ENCODE measurements at places on chromosomes 6 and 20.

- no peak for DNase-seq
Observed at GRCh38 chr20:4111440-4112411, 96.4 kb upstream of the RNF24 start.

- DNase-seq, result no peak
Observed at GRCh38 chr6:444653-445275, 53.2 kb downstream of the IRF4 start.

- DNase-seq, result no peak
Observed at GRCh38 chr20:63775096-63775978, 35.8 kb downstream of the SLC2A4RG start.

DNA sequence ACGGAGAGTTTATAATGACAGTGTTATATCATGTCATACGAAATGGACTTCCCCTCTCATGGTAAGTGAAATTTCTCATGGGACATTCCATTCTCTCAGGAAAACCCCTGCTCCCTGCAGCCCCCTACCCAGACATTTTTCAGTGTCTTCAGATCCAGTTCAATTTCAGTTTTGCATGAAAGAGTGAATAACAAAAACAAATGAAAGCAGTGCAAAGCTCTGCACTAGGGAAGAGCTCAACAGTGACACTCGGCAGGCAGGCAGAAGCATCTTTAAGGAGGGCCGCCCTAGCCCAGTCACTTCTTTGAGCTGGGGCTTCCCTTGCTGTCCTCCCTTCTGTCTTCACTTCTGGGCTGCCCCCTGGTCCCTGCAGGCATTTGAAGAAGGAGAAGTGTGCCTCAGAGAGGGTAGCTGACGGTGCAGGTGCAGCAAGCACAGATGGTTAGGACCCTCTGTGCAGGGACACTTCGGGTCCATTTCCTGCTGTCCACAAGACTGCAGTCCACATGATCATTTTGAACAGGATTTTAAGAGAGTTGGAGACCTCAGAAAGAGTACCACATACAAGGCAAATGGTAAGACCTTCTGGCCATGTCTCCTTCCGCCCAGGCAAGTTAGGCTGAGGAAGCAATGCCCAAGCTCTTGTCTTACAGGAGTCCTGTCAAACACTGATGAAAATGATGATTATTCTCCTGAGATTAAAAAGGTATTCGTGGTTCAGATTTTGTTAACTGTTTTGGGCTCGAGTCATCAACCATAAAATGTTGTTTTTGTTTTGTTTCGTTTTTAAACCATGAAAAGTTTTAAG, 5.4 kb upstream of the DUSP22 start:
- DNase-seq, result no peak

- no peak for DNase-seq
Observed at GRCh38 chr6:36625158-36625919, 31.2 kb downstream of the SRSF3 start.

GRCh38 chr20:21125072-21125848, 622 bp upstream of the KIZ start:
- DNase-seq, result peak; percentile 46

DNA sequence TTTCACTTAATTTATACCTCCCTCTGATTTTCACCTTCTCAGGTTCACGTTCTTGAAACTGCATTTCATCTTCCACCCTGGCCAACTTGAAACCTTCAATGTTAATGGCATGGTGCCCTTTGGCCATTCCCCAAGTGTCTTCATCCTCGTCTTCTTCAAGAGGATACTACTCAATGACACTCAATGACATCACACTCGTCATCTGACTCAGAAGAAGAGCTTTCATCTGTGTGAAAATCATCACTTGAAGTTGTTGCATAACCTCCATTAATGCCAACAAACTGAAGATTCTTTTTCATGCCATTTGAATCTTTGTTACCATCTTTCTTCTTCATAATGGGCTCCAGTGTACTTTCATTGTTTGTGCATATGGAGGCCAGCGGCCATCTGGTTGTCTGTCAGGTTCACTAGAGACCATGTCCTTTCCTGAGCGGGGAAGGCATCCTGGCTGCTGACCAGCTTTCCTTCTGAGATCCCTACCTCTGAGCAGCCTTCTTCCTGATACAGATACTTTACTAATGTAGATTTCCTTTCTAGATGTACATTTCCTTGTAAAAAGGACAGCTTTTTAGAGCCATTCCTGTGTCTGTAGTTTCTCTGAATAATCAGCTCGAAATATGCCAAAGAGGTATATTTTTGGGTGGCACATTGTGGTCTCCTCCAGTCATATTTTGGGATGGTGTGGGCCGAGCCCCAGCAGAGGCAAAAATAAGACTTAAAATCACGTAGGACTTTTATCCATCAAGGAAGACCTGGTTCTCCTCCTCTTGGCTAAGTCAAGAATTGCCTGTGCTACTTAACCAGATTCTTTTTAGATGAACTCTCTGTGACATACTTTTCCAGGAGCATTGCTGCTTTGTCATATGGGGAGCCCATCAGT, 21.3 kb downstream of the TRMT6 start:
- DNase-seq, result no peak

DNA sequence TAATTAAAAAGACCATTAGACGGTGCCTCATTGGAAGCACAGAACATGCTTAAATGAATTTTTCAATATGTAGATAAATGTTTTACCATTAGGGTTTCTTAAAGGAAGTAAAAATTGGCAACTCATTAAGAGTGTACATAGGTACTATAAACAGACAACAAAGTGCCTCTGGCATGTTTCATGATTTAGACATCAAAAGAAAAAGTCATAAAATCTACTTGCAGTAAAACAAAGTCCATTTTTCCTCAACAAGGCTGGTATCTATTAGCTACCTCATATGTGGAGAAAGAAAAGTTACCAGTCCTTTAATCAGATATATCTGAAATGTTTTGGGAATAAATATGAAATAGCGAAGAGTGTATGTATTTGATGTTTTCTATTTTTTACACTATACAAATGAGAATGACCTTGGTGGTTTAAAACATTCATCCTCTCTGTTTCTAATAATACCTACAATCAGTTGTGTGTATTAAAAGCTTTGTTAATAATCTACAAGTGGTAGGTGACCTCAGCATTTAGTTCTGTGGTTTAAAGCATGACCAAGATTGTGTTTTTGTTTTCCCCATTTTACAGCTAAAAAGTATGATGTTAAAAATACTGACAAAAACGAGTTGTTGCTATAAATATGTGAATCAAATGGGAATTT, 87.5 kb downstream of the HDGFL1 start:
- no peak for DNase-seq

GRCh38 chr6:25351485-25351884, 72.3 kb downstream of the CARMIL1 start:
- no peak for DNase-seq

DNA sequence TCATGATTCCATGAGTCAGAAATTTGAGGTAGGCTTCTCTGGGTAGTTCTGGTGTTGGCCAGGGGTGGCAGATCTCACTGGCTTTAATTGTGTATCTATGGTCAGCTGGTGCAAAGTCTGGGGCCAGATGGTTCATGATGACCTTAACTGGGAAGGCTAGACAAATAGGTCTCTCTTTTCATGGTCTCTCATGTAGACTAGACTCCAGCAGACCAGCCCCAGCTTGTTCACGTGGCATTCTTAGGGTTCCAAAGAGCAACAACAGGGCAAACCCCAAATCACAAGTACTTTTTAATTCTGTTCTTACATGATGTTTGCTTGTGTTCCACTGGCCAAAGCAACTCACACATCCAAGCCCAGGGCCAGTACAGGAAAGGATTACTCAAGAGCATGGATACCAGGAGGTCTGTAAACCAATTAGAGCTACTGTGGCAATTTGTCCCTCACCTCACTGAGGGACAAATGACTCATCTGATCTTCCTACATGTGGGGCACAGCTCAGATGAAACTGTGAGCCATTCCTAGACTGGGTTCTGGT, 79.5 kb upstream of the PBOV1 start:
- peak; percentile 66 for DNase-seq

- no peak for DNase-seq
Observed at GRCh38 chr6:167094820-167095637, 27.9 kb upstream of the CCR6 start.

GRCh38 chr20:41818991-41819390, 200.8 kb upstream of the CHD6 start:
- no peak for DNase-seq

DNA sequence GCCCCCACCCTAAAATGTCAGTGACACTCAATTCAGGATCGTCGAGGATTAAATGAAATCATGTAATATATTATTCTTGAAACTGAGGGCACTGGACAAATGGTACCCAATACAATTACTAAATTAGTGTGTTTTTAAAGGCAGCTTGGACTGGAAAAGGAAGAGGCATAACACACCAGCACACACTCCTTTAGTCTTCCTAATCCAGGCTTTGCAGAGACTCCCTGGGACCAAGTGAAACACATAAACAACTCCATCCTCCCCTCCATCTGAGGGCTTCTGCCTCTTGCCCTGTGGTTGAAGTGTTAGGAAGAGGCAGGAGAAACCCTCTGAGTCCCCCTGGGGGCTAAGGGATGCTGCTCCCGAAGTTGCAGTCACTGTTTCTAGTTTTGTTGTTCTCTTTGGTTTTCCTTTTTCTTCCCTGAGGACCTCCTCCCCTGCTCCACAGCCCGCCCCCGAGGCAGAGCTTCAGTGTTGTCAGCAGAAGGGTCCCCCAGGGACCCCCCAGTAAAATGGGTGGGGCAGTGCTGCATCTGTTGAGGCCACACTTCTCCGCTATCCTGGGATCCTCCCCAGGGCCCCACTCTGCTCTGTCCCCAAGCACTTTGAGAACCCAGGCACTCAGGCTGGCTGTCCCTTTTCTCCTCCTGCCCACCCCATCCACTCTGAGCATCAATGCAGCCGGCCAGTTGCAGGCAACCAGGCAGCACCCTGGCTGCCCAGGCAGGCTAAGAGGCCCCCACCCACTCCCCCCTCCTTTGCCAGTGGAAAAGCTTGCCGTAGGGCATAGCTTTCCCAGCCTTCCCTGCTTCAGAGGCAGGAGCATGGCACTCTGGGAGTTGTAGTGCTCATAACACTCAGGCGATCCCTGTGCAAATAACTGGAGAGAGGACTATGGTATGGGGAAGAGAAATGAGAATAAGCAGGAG, 5.9 kb downstream of the TMEM63B start:
- DNase-seq, result peak; percentile 25

- no peak for DNase-seq
Observed at GRCh38 chr6:15941168-15941567, 187.7 kb upstream of the MYLIP start.

GRCh38 chr20:4113615-4114603, 98.6 kb upstream of the RNF24 start:
- no peak for DNase-seq

GRCh38 chr6:39419607-39420006, 97.1 kb upstream of the KCNK16 start:
- no peak for DNase-seq

DNA sequence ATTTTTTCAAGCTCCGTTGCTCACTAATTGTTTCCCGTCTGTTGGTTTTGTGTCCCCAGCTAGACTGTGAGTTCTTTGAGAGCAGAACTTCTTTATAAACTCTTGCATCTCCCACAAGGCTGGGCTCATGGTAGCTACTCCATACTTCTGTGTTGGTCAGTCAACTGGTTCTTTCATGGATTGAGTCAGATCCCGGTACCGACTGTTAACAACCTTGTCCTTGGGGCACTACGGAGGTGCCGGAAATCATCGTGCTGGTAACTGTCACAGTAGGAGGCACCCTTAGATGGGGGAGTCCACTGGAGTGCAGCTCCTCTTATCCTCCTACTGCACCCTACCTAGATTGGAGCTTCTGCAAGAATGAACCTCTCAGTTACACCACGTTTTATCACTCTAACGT, 8.6 kb upstream of the STX16 start:
- no peak for DNase-seq

- DNase-seq, result no peak
Observed at GRCh38 chr20:63617876-63618265, 9.0 kb downstream of the GMEB2 start.

GRCh38 chr6:20687494-20687893, 153.2 kb downstream of the CDKAL1 start:
- no peak for DNase-seq

GRCh38 chr20:32539026-32539816, 45.9 kb downstream of the NOL4L start:
- no peak for DNase-seq

GRCh38 chr20:23043376-23043775, 6.1 kb downstream of the THBD start:
- DNase-seq, result no peak

DNA sequence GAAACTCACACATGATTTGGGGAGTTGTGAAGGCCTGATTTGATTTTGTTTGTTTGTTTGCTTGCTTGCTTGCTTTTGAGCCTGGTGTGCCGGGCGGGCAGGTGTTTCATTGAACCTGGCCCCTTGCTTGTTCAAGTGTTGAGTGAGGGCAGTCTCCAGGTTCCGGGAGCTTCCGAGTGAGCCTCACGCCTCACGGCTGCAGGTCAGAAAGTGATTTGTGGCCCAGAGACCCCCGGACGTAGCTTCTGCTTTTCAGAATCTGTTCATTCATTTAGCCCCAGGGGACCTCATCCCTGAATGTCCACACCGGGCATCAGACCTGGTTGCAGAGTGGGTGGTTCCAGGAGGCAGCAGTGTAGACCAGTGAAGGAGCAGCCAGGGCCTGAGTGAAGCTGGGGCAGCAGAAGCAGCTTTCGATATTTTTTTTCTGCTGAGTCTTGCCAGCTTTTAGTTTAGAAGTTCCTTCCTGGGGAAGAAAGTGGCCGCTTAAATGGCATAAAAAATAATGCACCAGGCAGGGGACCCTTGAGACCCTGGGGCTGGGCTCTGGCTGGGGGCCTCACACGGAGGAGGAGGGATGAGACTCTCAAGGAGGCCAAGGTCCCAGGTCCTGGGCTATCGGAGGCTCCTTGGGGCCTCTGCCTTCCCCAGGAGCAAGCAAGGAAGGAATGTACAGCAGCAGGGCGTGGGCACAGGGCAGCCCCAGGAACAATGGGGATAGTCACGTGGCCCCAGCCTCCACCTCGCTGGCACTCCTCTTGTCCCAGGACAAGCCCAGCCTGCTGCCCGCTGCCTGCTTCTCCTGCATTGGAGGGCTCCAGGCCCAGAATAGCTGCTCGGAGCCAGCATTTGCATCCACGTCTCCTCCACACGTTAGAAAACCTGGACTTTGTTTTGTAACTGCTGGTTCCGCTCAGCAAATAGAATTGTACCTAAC, 89.2 kb upstream of the BHLHE23 start:
- no peak for DNase-seq

DNA sequence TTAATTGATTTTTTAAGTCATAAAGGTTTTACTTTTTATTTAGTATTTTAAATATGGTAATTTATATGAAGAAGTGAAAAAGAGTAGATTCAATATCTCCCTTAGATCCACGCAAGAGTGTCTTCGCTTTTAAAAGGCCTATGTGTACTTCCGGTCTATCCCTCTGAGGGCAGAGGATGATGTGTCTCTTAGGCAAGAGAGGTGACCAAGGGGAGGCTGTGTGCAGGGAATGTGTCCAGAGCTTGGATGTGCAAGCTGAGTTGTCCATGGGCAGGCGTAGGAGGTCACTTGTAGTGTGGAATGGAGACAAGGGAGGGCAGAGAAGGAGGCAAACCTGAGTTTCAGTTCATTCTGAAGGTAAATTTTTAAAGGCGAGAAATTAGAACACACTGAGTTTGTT, 113.9 kb downstream of the CRYBG1 start:
- no peak for DNase-seq

GRCh38 chr20:31497838-31498540, 16.3 kb upstream of the HM13 start:
- DNase-seq, result no peak

GRCh38 chr20:38134427-38135270, 30.4 kb downstream of the TGM2 start:
- peak; percentile 60 for DNase-seq
